AG04450 (cell line): ENCODE measurements at places on chromosomes 1 and 21.
A peak's percentile ranks its signal among the peaks of the same experiment; 100 is the strongest.

DNA sequence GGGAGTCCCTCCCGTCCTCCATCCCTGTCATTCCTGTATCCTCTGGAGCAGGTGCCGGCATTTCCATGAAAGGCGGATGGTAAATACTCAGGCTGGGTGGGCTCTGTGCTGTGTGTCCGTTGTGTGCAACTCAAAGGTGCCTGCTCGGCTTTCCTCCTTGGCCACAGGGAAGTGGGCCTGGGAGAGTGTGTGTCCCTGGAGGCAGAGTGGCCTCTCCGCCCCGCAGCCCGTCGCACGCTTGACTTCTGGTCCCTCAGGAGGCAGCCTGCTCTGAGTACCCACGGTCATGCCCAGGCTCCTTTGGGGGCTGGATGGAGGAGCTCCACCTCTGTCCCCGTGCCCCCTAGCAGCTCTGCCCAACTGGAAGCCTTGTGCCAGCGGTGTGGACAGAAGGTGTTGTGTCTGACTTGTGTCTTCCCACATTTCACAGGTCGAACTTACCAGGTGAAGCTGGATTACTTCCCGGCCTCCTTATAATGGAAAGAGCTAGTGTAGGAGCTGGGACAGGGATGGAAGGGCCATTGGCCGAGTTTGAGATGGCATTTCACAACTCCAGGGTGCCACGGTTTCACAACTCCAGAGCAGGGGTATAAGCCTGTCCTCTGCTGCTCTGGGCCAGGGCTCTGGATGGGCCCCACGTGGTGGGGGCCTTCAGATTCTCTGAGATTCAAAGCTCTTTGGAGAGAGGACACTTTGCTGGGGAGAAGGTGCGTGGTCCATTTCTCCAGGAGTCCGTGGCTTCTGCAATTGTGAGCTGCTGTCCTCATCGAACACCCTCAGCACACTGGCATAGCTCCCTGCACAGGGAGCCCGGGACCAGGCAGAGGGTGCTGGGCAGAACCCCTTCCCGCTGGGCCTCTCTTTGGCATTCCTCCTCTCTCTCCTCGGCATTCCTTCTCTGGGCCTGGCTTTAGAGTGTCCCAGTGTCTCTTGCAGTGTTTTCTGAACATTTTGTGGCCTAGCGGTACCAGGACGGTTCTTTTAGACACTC is 152.7 kb upstream of the COL6A1 start:
- DNase-seq = no peak

GRCh38 chr1:152479792-152480595 is 30.6 kb upstream of the LCE5A start:
- DNase-seq = no peak

- DNase-seq = peak; percentile 76
Observed at GRCh38 chr1:44894591-44894990, 51.5 kb upstream of the PTCH2 start.

GRCh38 chr1:199046618-199047017 is 407.8 kb downstream of the PTPRC start:
- no peak for DNase-seq

DNA sequence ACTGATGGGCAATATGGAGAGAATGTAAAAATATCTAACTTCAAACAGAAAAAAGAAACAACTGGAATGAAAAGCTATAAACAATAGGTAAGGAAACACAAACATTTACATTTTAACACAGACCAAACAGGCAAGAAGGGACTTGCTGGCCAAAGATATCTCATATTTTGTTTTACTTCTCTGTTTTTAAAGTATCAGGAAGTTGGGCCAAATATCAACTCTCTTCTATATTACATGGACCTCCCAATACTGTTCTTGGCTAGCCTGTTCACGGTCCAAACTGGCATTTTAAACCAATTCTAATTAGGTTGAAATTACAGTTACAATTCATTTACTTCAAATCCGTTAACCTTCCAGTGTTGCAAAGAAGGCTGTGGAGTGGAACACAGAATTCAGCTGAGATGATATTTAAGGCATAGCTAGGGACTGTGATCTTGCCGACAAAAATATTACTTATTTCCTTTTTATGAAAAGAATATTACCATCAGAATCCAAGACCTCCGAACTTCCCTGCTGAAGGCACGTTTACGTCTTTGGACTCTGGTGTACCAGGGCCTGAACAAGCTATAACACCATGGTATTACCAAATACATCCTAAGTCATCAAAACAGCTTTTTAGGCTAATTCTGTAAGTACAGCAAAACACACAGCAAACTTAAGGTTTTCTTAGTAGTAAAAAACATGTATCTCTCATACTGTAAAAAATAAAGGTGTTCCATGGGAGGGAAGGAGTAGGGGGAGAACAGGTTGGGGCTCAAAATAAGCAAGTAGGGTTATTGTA is 165.4 kb downstream of the RUNX1 start:
- no peak for DNase-seq
